Fibroblast of the aortic adventitia (primary cell): ENCODE measurements at places on chromosomes 12 and 14.

- no peak for DNase-seq
Observed at GRCh38 chr12:128079446-128079845, 187.5 kb upstream of the TMEM132C start.

DNA sequence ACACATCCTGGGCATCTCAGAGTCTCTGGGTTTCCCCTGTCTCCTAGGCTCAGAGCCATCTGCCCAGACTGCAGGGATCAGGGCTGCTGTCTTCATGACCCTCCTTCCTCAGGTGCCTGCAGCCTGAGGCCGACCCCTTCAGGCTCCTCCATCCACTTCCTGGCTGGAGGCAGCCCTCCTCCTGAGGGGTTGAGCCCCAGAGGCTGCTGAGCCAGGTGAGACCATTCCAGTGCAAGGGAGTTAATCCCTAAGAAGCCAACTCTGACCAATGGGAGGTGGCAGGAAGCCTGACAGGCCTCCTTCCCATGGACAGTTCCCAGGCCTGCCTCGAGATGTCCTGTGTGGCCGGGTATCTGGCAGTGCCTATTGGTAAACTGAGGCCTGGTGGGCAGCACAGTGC lies 8.4 kb upstream of the PPP4R4 start:
- DNase-seq = no peak

- no peak for DNase-seq
Observed at GRCh38 chr14:36268121-36268520, 52.3 kb downstream of the MBIP start.

GRCh38 chr12:76690921-76691700 lies 72.8 kb upstream of the ZDHHC17 start:
- peak; percentile 10 for DNase-seq

DNA sequence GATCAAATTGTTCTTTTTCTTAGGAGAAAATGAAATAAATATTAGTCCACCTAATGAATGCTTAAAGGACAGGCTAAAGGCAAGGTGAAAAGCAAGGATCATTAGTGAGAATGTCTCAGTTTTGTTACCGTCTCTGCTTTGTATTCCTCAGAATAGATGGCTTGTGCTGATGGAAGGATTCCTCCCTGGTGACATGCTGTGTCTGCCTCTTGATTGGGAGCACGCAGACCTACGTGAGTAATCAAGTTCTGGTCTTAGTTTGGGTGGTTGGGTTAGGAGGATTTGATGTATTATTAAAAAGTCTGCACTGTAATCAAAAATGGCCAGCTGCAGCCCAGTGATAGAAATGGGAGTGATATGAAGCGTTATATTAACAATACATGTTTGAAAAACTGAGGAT lies 78.8 kb upstream of the RTL1 start:
- no peak for DNase-seq
